ENCODE measurements at places on chromosomes 2 and 18.

- DNase-seq: no peak
These were observed 548.6 kb upstream of the HS6ST1 start for GRCh38 chr2:128867311-128867710.

- DNase-seq: no peak
These were observed 7.1 kb upstream of the XIRP2 start for GRCh38 chr2:166881177-166881576.

DNA sequence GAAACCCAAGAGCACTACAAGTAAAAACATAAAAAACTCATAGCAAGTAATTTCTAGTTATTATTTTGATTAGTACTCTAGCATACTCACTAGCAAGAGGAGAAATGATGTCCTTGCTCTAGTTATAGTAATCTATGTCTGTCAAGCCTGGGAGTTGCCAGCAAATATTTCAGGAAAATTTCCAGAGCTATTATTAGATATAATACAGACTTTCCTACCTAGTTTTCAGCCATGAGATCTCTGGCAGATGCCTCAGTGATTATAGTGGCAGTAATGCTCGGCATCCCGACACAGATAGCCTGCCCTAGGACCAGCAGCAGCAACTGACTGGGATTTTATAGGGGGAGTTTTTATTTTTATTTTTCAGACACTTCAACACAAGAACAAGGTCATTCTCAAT lies 224.4 kb downstream of the ZNF385B start:
- DNase-seq: peak; percentile 11

- no peak for DNase-seq
These were observed 37.5 kb downstream of the NABP1 start for GRCh38 chr2:191715471-191715870.

Data from fibroblast of upper back skin (primary cell).